ELF-1 (cell line): ENCODE measurements at places on chromosomes 5 and 9.

- no peak for DNase-seq
These were observed 241.8 kb upstream of the SLC24A2 start for GRCh38 chr9:20030671-20031070.

- peak; percentile 29 for DNase-seq
These were observed 5.0 kb downstream of the EBF1 start for GRCh38 chr5:159094745-159095144.

GRCh38 chr5:89988998-89989655 is 420.4 kb downstream of the CETN3 start:
- no peak for DNase-seq

DNA sequence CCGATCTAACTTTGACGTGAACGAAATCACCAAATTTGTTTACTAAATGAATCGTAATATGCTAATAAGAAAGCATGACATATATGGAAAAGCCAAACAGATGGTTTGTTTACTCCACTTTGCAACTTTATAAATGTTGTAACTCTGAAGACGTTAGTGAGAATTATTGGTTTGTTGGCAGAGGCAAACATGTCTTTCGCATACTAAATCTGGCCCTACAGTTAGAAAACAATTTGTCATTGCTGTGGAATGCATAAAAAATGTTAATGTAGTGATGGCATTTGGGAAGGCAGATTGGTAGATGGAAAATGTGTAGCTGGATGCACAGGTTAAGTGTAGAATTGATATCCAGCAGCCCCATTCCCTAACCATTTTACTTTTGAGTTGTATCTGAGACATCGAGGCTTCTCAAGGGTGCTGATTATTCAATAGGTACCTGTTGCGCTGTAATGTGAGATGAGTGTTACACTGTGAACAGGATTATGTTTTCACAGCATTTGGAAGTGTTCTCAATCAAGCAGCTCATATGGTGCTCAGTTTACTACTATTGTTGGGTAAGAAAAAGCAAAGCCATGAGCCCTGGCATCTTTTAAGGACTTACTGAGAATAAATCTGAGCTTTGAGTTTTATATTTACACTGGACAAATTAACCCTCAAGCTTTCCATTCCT is 444.8 kb downstream of the BNC2 start:
- no peak for DNase-seq

DNA sequence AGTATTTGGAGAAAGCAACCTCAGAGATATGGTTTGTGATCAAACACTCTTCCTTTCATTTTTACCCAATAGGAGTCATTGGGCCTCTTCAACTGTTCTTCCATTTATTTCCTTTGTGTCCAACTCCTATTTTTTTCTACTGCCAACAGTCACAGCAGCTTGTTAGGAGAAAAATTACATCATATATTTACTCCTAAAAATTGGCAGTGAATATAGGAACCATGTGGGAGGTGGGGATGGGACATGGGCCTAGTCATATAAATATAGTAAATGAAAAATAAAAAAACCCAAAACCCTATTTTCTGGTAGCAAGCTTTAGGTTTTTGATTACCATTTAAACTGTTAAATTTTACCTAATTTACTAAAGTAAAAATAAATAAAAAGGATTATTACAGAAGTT is 134.9 kb upstream of the MPDZ start:
- no peak for DNase-seq

DNA sequence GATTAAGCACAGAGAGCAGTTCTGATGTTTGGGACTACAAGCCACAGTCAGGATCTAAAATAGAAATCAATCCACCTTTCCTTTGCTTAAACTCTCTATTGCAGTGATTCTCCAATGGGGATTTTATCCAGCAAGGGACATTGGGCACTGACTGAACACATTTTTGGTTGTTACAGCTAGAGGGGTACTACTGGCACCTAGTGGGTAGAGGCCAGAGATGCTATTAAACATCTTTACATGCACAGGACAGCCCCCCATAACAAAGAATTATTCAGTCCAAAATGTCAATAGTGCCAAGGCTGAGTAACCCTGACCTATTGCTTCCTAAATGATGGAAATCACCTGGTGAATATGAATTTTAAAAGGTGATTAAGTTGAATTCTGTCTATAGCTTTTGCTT is 12.0 kb downstream of the ZNF622 start:
- no peak for DNase-seq

GRCh38 chr9:27337833-27338526 is 41.0 kb upstream of the EQTN start:
- DNase-seq: no peak

- DNase-seq: no peak
These were observed 177.8 kb upstream of the MEF2C start for GRCh38 chr5:89060768-89061167.

GRCh38 chr5:141560725-141561483 is 57.9 kb downstream of the DIAPH1 start:
- DNase-seq: peak; percentile 96

- no peak for DNase-seq
These were observed 11.5 kb downstream of the FSD1L start for GRCh38 chr9:105459336-105459735.

- DNase-seq: no peak
These were observed 57.7 kb downstream of the MTMR12 start for GRCh38 chr5:32254881-32255539.

DNA sequence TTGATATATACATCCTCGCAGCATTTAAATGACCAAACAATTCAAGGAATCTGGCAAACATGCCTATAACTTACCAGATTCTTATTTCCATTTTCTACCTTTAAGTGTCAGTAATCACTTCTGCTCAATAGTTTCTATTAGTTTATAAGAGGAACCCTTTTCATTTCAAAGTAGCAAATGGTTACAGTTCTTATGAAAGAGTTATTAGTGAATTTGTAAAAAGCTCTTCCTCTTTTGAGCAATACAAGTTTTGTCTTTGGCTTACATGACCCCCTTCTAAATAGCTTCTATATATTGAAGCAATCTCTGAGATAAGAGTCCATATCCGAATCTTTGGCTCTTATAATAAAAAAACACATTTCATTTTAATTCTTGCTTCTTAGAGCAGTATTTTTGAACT is 42.0 kb downstream of the ELL2 start:
- DNase-seq: no peak

DNA sequence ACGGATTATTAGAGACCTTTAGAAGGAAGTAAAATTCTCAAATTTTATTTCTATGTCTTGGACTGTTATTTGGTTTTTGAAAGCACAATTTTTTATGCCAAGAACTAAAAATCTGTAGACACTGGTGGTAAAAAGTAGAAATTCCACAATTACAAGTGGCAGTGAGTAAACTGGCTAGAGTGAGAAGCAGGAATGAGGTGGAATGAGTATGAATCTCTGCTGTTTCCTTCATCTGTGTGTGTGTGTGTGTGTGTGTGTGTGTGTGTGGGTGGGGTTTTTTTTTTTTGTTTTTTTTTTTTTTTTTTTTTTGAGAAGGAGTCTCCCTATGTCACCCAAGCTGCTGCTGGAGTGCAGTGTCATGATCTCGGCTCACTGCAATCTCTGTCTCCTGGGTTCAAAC is 94.2 kb downstream of the TLE4 start:
- no peak for DNase-seq

- DNase-seq: peak; percentile 23
These were observed 8.7 kb downstream of the SETD9 start for GRCh38 chr5:56918054-56918453.
